ENCODE measurements at places on chromosomes 5 and 9. TPM values are rescaled to one million over a fixed set of nuclear protein-coding genes. Genes with fewer than 3 reads are reported as not detected.

- DNase-seq = no peak
Measured at GRCh38 chr5:646396-647201, 34.5 kb downstream of the CEP72 start.

DNA sequence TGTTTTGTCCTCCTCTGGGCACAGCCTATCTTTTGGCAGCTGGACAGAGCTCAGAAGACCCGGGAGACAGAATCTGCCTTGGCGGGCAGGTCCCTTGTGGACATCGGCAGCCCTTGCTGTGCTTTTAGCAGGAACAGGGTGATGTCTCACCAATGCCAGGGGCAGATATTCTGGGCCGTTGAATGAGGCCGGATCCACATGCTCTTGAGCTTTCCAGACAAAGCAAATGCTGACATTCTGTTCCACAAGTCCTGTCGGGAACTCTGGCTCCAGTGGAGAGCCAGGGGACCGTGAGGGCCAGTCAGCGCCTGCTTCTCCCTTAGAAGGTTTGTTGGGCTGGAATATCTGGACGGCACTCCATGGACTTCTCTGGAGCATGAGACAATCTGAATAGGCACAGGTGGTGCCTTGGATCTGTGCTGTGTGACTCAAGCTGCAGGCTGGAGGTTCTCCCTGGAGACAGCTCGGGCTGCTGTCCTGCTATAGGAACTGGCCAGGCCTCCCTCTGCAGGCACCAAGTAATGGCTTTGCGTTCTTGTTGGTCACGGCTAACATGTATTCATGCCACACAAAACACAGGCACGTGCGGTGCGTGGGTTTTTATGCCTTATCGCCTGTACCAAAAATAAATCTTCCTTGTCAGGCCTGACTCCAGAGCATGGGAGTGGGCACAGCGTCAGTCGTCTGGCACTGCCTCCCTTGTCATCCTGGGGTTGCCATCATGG lies 80.3 kb downstream of the GADD45G start:
- no peak for DNase-seq

DNA sequence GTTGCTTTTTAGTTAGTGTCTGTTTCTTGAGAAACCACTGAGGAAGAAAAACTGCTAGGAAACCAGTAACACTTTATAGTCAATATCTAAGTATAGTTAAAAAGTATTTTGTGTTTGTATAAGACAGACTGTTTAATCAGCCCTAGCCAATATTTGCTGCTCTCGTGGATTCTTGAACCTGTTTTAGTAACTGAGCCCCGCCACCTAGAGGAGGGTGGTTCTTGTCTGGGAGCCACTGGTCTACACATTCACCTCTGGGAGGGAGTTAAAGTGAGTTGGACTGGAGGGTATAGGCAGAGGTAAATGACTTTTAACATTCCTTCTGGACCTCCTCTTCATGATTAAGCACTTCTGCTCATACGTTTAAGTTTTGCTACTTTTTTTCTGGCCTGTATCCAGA lies 117.2 kb downstream of the SPATA31D1 start:
- no peak for DNase-seq

DNA sequence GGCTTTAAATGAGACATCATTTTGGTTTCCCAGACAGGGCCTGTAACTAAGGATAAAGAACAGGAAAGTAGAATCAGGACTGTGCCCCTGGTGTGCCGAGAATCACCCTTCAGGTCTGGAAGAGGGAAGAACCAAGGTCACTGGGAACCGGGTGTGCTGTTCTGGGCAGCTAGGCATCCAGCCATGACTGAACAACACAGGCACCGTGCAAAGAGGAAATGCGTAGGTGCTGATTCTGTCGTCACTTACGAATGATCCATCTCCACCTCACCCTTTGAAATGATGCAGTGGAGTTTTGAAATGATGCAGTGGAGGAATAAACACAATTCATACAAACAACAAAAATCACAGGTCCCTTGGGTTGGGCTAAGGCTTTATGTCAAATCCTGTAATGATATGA lies 64.4 kb downstream of the MAP1B start:
- DNase-seq = no peak

DNA sequence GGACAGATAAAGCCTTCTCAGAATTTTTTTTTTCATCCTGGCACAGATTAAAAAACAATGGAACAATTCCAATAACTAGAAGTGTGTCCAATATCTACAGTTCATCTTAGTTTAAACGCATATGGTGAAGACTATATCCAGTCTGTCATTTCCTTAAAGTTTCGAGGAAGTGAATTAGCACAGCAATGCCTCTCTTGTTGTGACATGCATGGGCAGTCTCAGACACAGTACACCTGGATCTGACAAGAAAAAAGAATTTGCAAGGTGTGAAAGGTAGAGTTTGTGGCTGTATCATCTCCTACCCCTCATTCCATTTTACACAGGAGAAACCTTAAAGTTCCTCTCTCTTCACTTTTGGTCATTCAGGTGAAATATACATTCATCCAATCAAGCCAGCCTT lies 100.6 kb upstream of the ADAMTS19 start:
- no peak for DNase-seq

DNA sequence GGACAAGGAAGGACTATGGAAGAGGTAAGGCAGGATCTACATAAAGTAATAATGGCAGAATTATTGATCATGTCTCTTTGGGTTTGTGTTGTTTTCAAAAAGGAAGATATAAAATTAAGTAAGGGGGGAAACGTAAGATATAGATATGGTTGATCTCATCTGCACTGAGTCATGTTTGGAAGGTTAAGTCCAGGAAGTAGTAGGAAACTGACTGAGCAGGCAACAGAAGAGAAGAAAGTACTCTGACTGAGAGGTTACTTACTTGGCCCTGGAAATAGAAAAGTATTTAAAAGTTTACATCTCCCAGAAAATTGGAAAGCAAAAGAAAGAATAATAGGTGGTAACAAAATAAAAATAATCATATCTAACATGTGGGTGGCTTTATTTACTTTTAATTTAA lies 405.3 kb upstream of the RGMB start:
- DNase-seq = no peak

DNA sequence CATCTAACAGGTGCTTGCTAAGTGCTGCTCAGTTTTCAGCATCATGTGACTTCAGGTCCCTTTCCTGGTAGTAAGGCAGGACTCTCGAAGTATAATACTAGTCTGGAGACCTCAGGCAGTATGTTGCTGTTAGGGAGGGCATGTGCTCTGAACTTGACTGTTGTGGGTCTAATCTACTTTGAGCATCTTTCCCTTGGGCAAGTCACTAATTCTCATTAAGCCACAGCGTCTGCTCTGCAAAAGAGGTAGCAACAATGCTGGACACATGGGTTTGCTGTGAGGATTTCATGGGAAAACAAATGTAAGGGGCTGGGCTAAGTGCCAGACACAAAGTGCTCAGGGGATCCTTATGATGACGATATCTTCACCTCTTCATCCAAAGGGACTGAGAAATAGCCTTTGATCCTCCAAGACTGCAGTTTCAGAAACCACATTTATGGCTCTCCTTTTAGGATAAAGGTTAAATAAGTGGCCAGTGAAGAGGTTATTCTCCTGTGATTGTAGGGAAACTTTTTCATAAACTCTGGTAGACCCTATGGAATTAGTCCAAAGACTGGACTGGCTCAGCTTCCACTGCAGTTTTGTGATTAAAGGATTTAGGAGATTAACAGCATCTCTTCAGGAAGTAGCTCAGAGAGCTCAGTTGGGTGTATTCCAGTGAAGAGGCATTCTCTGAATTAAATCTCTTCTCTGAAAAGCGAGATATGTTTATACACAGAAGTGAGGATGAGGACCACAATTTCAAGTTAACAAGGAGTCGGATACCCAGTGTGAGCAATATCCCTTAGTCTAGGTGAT lies 216.6 kb downstream of the SGCD start:
- DNase-seq = no peak

GRCh38 chr9:135321580-135321979 lies 158.0 kb upstream of the PPP1R26 start:
- no peak for DNase-seq

- DNase-seq = no peak
Measured at GRCh38 chr5:473551-474192, 30.7 kb downstream of the EXOC3 start.

DNA sequence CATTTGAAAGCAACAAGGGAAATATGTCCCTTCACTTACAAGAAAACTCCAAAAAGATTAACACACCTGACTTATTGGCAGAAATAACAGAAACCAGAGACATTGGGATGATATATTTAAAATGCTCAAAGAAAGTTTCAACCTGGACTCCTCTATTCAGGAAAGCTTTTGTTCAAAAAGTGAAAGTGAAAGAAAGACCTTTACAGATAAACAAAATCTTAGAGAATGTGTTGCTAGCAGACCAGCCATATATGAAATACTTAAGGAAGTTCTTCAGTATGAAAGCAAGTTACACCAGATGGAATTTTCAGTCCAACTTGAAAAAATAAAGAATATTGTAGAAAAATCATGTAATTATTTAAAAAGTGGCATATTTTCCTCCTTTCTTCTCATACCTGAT lies 1075.1 kb downstream of the NR2F1-AS1 start:
- no peak for DNase-seq

The SLC34A3 gene
- total RNA-seq = not detected

The SPINK4 gene
- not detected for total RNA-seq

The HEMGN gene
- 30.6 TPM for total RNA-seq

The RUSC2 gene
- total RNA-seq = 11.2 TPM

The FLT4 gene
- 7.5 TPM for total RNA-seq

The SPINK7 gene
- total RNA-seq = 0.59 TPM

The DMRT1 gene
- total RNA-seq = not detected
